ENCODE measurements at places on chromosomes 5 and 9.

GRCh38 chr9:83466351-83466750 lies 71.8 kb downstream of the FRMD3 start:
- no peak for DNase-seq

GRCh38 chr9:86445671-86446070 lies 91.5 kb upstream of the TUT7 start:
- DNase-seq, result no peak

DNA sequence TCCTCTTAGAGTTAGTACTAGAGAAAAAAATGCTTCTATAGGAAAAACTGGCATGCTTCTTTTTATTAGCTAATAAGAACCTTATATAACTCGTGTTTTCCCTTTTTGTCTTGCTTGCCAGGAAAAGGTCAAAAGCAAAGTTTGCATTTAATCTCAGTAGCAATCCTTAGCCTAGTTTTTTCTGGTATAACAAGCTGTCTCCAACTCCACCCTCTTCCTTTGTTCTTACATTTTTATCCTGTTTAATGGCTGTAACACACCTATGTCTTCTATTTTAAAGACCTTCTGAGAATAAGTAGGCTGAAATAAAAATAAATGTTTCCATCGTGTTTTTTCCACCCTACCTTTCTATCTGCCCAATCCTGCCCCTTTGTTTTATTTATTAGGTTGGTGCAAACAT lies 158.3 kb downstream of the SNCAIP start:
- no peak for DNase-seq

DNA sequence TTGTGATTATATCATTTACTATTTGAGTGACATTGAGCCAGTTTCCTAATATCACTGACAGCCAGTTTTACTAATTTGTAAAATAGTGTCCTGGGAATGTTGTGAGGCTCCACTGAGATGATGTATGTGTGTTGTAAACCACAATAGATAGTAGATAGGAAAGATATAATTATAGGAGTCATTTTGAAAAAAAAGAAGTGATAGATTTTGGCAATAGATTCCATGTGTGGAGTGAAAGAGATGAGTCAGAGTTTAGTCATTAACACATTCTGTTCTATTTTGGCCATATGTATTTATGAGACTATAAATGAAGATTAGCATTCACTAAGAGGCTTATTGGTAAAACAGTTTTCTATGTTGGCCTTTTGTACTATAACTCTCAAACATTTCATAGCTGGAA lies 388.2 kb downstream of the FAM170A start:
- no peak for DNase-seq

- no peak for DNase-seq
Observed at GRCh38 chr5:27158775-27159174, 120.4 kb upstream of the CDH9 start.

- DNase-seq, result no peak
Observed at GRCh38 chr5:104071887-104072286, 509.3 kb upstream of the NUDT12 start.

DNA sequence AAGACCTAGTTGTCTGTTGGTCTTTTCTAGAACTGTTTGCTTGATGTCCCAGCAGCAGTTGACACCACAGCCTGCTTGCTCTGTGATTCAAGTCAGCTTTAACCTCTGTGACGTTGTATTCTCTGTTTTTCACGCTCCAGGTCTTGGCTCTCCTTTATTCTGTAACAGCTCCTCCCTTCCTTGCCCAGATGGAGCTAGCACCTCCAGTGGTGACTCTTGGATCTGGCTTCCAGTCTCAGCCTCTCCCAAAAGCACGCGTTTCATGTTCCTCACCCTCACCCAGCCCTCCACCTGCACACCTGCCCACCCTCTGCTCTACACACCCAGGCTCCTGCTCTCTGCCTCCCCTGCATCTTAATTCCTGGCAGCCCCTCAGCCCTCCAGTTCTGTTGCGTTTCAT lies 50.6 kb downstream of the DMRT1 start:
- no peak for DNase-seq

GRCh38 chr5:153463806-153464205 lies 26.7 kb upstream of the GRIA1 start:
- no peak for DNase-seq

- DNase-seq, result no peak
Observed at GRCh38 chr5:74942622-74943286, 76.6 kb upstream of the FAM169A start.

- DNase-seq, result no peak
Observed at GRCh38 chr9:108900176-108900575, 33.7 kb downstream of the ELP1 start.

- DNase-seq, result peak; percentile 29
Observed at GRCh38 chr9:136047076-136047774, 47.9 kb downstream of the NACC2 start.

DNA sequence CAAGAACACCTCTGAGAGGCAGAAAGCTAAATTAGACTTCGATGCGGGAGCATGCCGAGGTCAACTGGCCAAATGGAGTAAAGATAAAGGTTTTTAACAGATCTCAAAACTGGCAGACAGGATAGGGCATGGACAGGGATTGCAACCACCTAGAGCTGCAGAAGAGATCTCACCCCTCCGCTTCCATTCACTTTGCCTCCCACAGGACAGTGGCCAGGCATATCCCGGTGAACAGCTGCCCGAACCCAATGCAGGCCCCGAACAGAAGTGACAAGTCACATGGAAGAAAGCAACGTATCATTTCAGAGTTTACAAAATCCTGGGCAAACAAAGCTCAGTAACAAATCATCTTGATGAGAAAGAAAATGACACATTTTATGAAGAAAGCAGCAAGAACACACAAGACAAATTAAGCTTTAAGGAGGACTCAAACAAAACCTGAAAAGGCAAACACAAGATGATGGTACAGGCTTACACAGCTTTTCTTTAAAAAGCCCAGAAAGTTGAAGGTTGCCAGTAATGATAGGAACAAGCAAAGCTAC lies 18.4 kb downstream of the RNF130 start:
- DNase-seq, result no peak

DNA sequence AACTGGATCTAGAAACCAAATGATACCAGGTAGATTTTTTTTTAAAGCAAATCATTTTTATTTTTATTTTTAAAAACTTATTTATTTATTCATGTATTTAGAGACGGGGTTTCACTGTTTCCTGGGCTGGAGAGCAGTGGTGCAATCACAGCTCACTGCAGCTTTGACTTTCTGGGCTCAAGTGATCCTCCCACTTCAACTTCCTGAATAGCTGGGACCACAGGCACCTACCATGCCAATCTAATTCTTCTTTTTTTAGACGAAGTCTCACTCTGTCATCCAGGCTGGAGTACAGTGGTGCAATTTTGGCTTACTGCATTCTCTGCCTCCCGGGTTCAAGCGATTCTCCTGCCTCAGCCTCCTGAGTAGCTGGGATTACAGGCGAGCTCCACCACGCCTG lies 41.3 kb upstream of the CDK20 start:
- DNase-seq, result no peak

- no peak for DNase-seq
Observed at GRCh38 chr9:18405240-18405639, 68.7 kb upstream of the ADAMTSL1 start.

GRCh38 chr5:42994555-42995359 lies 45.4 kb downstream of the ANXA2R start:
- no peak for DNase-seq

DNA sequence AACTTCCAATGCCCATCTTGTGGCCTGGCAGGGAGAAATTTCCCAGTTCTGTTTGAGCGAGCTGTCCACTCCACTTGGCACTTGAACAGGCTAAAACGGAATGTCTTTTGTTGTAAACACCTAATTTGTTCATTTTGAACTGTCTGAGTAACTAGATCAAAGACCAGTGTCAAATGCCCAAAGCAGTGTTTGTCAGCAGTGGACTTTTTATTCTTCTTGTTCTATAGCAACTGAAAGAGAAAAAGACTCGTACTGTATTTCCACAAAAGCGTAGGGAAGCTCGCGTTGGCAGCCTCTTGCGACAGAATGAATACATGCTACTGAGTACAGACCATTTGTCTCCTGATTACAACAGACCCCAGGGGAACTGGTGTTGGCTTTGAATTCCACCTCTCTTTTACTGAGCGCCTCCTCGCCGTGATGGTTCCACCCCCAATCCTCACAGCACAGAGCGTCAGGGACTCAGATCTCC lies 601.8 kb upstream of the ZNF608 start:
- DNase-seq, result no peak

- no peak for DNase-seq
Observed at GRCh38 chr9:130899051-130899748, 2.6 kb upstream of the QRFP start.
